ENCODE measurements at places on chromosomes 5 and 9.

- DNase-seq, result no peak
These were observed 21.0 kb upstream of the TIMD4 start for GRCh38 chr5:156984064-156984463.

DNA sequence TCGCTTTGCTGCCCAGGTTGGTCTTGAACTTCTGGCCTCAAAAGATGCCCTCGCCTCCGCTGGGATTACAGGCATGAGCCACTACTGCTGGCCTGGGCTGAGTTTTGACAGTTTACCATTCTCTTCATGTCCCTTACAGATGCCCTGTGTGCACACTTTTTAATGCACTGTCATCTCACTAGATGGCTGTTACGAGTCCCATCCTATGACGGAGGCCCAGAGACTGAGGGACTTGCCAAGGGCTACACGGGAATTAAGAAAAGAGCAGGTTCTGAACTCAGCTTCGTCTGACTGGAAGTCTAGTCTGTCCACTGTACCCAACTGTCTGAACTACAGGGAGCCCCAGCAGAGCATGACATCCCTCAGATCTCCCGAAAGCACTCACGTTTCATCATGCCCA lies 63.9 kb downstream of the ARHGEF37 start:
- DNase-seq, result no peak

DNA sequence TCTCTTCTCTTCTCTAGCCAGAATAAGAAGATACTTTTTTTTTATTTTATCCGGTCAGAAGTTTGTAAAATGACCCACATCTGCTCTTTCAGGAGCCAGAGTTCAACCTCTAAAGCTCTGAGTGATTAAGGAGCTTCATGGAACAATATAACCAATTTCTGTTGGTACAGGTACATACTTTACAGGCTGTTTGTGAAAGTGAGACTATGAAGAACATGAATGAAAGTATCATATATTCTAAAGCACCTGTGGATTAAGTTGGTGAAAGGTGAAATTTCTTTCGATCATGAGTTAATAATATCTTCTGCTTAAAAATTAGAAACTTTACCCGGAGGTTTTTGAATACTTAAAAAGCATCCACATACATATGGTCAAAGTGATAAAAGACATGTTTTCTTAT lies 65.2 kb downstream of the DMRT2 start:
- DNase-seq, result no peak

- no peak for DNase-seq
These were observed 162.6 kb downstream of the TRIM32 start for GRCh38 chr9:116849721-116850120.

GRCh38 chr5:124754206-124754927 lies 7.9 kb upstream of the ZNF608 start:
- no peak for DNase-seq

GRCh38 chr5:89869346-89869745 lies 540.2 kb downstream of the CETN3 start:
- no peak for DNase-seq

All from NCI-H526 (cell line).